ENCODE measurements at places on chromosomes 16 and 17.

DNA sequence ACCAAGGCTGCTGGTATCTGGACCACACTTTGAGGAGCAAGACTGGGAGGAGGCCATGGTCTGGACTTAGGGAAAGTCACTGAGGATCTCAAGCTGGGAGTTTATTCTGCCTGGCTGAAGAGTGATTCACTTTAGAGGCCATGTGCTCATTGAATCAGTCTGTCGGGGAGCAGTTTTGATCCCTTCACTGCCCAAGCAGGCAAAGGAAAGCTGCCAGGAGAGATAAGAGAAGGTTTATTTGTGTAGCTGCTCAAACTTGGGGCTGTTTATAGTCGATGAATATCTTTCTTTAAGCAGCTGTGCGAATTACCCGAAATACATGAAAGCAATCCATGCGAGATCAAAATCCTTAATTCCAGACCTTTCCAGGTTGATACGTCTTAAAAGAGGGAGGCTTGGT lies 544.4 kb upstream of the EEF2KMT start:
- DNase-seq: no peak

DNA sequence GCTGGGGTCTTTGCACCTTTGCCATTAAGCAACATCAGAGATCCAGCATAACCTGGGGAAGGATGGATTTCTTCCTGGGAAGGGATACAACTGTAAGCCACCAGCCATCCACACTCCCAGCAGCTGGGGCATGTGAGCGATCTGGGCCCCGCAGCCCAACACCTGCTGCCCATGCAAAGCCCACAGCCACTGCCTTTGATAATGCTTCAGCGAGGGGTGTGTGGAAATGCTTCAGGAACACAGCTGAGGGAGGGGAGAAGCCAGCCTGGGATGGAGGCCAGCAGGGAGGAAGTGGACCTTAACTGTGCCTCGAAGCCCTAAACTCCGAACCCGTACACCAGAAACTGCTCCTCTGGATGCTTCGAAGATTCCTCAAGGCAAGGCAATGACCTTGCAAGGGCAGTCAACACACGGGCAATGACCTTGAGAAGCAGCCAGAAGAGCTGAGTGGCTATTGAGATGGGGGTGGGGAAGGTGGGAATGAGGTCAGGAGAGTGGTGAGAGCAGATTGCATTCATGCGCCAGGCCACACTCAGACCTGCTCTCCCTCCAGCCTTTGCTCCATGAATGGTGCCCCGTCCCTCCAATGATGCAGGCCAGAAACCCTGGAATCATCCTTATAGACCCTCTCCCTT lies 49.1 kb downstream of the KATNIP start:
- no peak for DNase-seq

DNA sequence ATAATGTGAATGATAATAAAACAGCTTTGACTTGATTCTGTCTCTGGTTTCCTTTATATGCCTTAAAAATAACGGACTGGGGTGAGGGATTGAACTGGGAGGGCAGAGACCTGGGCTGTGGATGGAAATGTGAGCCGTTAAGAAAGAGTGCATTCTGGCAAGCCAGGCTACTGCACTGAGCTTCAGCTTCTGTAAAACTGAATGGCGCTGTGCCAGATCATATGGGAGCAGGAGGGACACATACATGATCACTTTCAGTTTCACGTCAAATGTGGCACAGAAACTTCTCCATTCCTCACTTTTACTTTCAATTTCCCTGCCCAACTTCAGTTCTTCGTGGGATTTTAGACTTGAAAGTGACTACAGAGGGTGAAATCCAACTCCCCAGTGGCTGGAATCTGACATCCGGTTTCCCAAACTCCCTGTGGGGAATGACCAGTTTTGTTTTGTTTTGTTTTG lies 1.1 kb downstream of the MT2A start:
- no peak for DNase-seq

DNA sequence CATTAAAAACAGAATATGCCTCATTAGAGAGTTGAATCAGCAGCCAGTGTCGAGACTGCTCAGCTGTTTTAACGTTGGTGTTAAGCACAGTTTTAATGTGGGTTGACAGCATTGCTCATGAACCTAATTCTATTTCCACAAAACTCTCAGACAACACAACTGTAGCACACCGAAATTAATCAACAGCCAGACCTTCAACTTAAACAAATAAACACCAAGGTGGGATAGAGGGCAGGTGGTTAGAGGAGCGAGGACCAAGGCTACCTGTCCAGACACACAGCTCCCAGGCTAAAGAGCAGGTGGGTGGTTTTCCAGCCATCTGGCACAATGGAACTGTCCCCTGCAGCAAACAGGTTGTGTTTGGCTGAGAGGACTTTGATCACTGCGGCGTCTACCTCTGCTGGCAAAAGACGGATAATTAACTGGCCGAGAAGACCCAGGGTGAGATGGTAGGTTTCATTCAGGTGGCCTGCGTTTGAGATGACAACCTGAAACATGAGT lies 69.6 kb upstream of the ATP2A3 start:
- no peak for DNase-seq

- DNase-seq: no peak
These were observed 79.0 kb downstream of the CA10 start for GRCh38 chr17:52079496-52079895.

- no peak for DNase-seq
These were observed 7.3 kb downstream of the PCGF2 start for GRCh38 chr17:38740806-38741205.

DNA sequence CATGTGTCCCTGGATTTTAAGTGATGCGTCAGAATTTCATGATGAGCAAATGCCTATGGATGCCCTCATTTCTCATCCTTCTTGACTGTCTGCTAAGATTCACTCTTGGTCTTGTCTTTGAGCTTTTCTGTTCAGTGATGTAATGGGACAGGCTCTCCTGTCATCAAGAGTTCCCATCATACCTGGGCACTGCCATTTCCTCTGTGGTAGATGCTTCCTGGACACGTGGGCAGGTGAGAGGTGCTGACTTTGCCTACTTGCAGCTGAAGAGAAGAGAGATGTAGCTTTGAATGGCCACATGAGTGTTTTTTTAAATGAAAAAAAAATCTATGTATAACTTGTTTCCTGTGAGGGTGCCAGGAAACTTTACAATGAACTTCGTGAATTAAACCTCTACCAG lies 557.7 kb downstream of the MAF start:
- DNase-seq: no peak

DNA sequence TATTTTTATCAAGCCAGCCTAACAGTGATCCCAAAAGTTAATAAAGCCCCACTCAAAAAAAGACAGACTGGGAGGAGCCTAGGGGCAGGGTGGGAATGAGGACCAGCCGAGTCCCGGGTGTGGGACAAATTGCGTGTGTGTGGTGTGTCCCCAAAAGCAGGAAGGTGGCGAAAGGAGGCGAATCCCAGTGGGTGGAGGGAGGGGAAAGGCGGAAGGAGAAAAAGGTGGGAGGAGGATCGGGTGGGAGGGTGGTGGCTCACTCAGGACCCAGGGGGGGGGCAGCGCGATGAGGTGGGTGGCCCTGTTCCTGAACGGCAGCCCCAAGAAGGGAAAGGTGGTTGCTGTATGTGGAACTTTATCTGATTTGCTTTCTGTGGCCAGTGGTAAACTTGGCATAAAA lies 102.4 kb downstream of the SPECC1 start:
- no peak for DNase-seq
